ENCODE measurements at places on chromosomes 1 and 21. TPM values are rescaled to one million over a fixed set of nuclear protein-coding genes. Genes with fewer than 3 reads are reported as not detected.

DNA sequence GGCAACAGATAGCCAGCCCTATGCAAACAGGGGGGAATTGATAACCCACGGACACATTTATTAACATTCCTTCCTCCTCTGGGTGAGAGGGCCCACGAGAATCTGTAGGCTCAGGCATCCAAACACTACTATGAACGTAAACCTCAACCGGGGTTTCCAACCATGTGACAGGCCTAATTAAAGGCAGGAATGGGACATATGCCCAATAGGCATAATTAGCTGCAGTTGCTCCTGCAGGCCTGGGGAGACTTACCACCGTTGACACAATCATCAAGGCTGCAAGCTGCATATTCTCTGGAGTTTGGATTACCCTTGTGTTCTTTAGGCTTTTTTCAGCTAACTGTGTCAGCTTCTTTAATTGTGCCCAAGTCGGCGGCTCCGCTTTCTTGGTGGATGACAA, 22.2 kb upstream of the GBP1 start:
- DNase-seq: no peak

DNA sequence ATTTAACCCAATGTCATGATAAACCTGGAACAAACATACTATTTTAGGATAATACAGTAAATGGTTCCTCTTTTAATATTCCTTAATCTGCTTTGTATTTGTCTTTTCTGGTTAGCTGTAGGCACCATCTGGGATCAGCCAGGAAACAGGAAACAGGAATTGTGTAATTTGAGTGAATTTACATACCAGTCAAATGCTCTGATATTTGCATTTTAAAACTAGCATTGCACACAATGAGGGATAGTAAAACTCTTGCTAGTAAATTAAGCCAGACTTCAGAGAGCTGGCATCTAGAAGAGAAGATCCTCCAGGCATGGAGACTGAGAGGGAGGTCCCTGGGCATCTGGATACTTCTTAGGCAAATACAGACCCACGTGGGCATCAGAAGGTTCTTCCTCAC, 103.5 kb downstream of the HMCN1 start:
- no peak for DNase-seq

DNA sequence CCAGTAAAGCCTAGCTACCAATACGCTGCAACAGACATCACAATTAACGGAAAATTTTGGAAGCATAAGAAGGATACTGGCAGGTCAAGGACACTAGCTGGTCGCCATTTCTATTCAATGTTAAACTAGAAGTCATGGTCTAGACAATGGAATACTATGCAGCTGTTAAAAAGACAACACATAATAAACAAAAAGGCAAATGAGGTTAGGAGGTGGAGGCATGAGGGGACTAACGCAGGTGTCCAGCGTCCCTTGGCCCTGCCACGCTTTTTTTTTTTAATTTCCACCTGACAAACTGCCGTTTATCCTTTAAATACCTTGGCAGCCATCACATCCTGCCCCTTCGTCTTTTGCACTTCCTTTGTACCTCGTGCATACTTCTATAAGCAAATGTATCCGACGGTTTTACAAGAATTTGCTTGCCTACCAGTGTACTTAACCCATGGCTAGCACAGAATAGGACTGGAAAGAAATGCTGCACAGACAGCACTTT, 698 bp upstream of the SLC22A15 start:
- DNase-seq: no peak

Gene MUTYH
- total RNA-seq: 69.7 TPM

DNA sequence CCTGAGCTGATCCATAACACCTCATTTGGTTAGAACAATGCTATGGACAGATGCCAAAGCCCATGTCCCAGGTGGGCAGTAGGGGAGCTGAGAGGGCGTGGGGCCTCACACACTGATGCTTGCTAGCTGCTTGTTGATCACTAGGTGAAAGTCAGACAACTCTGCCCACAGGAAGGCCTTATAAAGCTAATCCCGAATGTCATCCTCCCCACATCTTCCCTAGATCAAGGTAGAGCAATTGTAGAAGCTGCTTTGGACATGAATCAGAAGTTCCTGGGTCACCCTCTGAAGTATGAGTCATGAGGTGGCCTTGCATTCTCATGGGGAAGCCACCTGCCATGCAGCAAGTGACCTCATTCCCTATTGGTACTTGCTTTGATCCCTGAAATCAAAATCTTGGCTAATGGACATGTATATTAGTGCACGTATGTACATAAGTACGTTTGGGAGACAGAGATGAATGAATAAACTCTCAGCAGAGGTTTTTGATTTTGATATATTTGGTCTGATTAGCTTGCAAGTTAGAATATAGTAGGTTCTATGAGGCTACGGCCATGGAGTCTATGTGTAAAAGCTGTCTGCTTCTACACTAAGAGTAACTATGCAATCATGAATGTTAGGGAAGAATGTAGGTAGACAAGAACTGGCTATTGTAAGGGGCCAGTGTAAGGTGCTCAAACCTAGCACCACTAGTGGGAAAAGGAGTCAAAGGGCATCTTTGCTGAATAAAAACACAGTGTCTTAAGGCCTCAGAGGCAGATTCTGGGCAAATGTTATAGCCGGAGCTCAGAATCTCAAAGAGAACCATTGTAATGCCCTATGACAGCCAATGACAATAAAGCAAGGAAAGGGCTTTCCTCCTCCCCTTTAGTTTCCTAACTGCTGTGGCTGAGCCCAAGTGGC, 52.6 kb downstream of the ABCA4 start:
- no peak for DNase-seq

- no peak for DNase-seq
Observed at GRCh38 chr1:164265232-164265631, 293.8 kb upstream of the PBX1 start.

Gene USP25
- 28.1 TPM for total RNA-seq

DNA sequence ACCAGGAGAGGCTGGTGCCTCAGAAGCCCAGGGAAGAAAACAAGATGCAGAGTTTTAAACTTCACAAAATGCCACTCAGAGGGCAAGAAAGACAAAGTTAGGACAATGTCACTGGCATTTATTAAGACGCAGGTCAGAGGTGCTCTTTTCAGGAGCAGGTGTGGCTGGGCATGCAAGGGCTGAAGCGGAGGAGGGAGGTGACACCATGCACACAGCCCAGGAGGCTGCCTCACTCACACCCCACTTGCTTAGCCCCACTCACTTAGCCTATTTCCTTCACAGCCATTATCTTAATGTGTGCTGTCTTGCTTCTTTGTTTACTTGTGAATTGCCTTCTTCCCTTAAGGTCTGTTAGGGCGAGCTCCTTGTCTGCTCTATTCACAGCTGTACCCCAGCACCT, 17.2 kb downstream of the HIVEP3 start:
- no peak for DNase-seq

DNA sequence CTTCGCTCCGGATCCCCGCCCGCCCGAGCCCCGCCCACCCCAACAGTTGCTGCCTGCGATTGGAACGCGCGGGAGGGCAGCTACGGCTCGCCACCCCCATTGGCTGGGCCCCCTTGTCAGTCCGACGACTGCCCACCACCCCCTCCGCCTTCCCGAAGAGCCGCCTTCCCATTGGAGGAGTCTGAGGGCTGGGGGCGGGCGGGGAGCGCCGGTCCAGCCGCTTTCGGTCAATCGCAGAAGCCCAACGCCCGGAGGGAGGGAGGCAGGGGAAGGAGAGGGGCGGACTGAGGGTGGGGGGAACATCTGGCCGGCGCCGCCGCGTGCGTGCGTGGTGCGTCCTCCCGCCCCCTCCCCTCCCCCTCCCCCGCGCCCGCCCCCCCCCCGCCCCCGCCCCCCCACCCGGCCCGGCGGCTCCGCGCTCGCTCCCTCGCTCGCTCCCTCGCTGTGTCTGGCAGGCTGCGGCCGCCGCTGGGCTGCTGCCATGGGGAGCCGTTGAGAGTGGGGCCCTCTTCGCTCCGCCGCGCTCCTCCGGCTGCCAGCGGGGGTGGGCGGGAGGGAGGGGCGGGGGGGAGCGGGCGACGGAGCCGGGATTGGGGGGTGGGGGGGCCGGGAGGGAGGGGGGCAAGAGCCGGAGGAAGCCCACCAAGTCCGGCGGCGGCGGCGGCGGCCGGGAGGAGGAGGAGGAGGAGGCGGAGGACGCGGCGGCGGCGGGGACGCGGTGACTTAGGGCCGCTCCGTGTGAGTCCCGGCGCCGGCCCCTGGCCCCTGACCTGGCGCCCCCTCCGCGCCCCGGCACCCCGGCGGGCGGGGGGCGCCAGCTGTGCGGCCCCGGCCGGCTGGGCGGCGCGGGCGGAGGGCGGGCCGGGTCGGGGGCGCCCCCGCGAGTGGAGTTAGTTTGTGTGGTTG, 2.6 kb upstream of the ZBTB18 start:
- peak; percentile 97 for DNase-seq

DNA sequence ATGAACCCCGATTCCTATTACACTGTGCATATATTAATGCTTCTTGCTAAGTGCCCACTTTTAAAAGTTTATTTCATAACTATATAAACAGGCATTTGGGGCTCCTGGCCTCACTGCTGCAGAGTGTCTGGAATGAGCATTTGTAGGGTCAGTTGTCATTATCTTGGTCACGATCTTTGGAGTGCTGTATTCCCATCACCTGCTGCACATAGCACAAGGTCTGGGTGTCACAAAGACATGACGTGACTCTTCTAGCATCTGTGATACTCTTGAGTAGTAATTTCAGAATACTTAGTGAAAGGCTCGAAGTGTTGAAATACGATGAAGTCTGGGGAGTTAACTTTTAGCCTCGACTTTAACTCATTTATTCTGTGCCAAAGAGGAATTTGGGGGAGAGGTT, 186.4 kb downstream of the FMN2 start:
- DNase-seq: no peak

Gene SH2D2A
- 2.1 TPM for total RNA-seq

DNA sequence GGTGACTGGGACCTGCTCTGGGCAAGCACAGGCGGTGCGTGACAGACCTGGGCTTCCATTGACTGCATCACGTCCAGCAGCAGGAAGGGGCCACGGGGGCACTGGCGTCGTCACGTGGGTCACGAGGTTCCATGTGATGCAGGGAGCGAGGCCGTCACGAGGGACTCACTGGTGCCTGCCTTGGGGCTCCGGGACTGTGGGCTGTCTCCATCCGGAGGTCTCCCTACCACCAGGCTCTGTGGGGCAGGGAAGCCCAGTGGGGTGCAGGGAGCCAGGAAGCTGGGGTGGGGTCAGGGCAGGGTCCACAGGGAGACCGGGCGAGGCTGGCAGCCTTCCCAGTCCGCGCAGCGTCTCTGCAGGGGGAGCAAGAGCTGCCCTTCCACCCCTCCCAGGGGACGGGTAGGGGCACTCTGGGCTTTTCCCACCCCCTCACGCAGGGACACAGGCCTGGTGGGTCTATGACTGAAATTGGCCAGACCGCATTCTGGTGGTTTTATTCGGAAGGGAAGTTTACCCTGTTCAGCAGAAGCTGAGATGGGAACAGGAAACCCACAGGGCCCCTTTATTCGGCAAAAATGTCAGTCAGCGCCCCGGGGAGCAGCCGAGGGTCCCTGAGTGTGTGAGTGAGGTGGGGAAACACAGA, 416 bp upstream of the TNFRSF14 start:
- DNase-seq: peak; percentile 45

DNA sequence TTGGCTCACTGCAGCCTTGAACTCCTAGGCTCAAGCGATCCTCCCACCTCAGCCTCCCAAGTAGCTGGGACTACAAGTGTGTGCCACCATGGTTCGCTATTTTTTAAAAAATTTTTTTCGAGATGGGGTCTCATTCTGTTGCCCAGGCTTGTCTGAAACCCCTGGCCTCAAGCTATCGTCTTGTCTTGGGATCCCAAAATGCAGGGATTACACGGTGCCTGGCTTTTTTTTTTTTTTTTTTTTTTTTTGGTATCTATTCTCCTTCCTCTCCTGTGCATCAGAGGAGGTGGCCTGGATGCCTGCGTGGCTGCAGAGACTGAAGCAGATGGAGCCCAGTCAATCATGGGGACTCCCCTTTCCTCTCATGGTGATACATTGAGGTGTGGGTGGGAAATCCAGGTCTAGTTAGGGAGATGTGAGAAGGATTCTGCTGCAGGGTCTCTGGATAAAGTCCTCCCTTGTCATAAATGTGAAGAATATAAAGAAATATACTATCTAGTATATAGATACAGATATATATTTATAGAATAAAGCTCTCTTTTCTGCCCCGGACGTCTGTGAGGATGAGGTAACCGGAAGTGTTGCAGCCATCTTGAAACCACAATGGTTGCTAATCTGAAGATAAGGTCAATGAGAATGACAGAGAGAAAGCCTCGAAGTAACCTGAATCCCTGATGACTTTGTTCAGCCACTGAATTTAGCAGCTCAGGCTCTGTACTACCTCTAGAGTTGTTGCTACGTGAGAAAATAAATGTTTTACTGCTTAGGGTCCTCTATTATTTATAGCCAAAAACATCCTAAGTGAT, 19.5 kb upstream of the RGSL1 start:
- DNase-seq: no peak

DNA sequence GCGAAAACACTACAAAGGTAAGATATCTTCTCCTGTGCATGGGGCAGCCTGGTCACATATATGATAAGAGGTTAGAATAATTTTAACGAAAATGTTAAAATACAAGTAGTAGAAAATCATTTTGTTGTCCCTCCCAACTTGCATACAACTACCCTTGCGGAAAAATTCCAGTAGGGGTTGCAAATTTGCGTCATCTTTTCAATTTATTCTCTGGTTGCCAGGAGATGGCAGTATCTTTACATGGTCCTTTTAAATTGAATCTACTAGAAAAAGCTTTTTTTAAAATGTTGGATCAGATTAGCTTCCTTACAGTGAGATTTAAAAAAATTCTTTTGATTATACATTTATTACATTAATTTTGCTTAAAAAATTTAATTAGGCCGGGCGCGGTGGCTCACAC, 10.9 kb downstream of the S100PBP start:
- DNase-seq: no peak

GRCh38 chr1:6316240-6317097, 55.6 kb upstream of the GPR153 start:
- no peak for DNase-seq

DNA sequence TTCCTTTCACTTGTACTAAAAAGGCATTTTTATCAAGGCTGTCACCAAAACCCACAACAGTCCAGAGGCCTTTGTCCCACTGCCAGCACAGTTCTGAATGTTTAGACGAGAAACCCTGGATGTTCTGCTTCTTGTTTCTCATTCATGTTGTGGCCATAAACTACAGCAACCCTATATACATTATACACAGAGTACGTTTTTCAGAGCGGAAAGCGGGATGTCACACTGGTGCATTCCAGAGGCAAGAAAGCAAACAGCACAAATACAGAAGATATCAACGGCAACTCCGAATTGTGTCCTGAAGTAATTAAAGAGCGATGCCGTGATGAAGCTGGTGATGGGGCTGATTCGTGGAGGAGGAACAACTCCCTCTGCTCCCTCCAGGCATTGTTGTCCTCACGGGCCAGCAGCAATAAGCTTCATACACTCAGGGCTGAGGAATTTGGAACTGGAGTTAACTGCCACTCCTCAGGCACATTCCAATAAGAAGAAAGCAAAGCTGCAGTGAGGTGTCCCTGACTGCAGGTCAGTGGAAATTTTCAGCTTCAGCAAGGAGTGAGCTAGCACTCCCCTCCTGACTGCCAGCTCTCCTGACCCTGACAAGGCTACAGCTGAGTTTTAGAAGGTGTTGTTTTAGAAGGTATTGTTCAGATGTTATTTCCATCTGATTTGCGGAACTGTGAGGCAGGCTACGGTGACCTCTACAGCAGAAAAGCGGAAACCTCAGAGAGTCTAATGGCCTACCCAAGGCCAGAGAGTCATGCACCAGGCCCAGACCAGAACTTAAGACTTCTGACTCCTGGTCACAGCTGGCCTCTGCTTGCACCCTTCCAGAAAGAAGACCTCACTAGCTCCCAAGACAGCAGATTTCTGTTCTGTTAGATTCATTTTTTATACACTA, 149.0 kb downstream of the TGFBR3 start:
- DNase-seq: no peak

All from OCI-LY7 (cell line).